ENCODE measurements at places on chromosomes 16 and 17.

GRCh38 chr17:34633760-34634159 is 54.4 kb downstream of the TMEM132E start:
- no peak for DNase-seq

DNA sequence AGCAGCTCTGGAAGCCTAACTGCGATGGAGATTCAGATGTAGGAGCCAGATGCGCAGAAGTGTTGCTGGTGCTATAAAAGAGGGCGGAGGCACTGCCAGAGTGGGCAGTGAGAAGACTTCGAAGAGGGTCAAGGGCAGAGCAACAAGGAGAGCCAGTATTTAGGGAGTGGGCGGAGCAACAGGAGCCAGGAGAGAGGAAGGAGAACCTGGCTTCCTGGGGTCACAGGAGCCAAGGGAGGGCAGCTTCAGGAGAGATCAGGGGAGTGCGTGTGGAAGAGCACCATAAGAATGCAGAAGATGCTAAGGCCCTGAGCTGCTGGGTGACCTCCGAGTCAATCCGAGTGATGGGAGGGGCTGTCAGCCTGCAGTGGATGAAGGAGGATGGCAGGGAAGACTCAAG is 14.4 kb upstream of the MRPS23 start:
- no peak for DNase-seq

- no peak for DNase-seq
Observed at GRCh38 chr17:48994549-48995303, 2.5 kb upstream of the IGF2BP1 start.

GRCh38 chr17:61087024-61087423 is 312.6 kb upstream of the TBX2 start:
- no peak for DNase-seq

DNA sequence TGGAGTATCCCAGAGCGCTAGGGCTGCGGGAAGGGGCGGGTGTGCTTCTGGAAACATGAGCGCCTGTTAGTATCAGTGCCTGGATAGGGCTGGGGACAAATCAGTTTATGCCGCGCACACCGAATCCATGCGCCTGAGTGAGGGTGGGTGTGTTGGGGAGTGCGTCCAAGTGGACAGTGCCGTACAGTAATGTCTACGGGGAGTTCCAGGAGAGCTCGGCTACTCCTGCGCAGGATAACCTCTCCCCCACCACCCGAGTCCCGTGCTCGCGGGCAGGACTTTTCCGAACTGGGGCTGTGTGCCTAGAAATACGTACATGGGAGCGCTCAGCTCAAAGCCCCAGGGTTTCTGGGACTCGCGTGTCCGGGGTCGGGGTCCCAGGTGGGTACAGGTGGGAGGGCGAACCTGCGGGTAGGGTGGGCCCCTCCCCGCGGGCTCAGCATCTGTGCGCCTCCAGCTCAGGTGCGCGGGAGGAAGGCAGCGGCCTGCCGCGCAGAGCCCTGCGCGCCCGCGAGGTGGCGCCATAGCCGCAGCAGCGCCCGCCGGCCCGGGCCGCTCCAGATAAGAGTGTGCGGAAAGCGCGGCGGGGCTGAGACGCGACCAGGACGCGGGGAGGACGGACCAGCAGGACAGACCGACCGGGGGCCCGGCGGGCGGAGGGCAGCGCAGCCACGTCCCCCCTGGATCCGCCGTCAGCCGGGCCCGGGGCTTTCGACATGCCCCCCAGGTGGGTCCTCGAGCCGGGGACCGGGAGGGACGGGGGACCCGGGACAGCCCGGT is at the start of gene HIC1:
HIC1 (plus strand) TSS at position 592 of the 780 bp plus-strand sequence. CDS start 1,588 bp downstream, outside the sequence.
- peak; percentile 58 for DNase-seq

DNA sequence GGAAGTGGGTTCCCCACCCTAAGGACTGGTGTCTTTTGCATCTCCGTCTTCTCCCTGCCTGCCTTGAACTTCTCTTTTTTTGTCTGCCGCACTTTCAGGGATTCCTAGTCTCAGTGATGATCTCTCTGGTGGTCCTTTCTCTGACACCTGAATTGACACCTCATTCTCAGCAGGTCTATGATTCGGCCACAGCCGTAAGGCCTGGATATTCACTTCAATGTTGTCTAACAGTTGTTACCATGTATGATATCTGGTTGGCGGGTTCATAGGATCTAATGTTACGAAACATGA is 25.1 kb upstream of the SLC47A1 start:
- DNase-seq = peak; percentile 68

DNA sequence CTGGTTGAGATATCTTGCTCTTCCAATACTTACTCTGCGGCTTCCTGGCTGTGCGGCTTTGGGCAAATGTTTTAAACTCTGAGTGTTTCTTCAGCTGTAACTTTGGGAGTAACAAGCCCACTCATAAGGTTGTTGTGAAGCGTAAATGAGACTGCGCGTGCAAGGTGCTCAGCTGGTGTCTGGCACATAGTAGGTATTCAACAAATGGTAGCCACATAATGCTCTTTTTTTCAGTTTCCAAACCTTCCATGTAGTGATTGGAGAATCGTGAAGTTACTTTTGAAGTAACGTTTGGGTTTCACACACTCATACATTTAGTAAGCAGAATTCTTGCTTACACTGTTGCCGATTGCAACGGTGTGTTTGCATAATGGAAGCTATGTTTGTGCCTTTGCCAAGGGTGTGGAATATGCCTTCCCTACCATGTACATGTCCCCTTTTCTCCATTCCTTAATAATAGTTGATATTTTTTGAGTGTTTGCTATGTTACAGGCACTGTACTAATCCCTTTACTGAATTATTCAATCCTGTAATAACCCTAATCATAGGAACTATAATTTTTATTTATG is 829 bp downstream of the DHRS7B start:
- DNase-seq = no peak
